ENCODE measurements at places on chromosomes 2 and 18.

DNA sequence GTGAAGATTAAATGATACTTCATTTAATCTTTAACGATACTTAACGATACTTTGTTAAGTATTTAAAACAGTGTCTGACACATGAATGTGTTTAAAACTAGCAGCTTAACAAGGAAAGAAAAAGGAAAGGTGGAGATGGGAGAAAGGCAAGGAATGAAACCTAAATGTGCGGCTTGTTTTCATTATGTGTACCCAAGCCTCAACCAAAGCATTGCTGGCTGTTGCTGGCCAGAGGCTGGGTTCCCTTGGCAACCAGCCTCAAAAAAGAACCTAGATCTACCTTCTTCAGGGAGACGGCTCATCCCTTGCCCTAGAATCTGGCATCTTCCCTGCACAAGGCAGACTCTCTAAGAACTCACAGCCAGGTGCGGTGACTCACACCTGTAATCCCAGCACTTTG, 13.8 kb upstream of the PCBP1 start:
- DNase-seq = no peak

- DNase-seq = no peak
Observed at GRCh38 chr2:161415987-161416707, at the start of gene TBR1. Gene TBR1 (plus strand): TSS chr2:161416297. CDS start chr2:161416411, 114 bp downstream.

- DNase-seq = no peak
Observed at GRCh38 chr2:153474876-153475435, 3.6 kb downstream of the RPRM start.

- no peak for DNase-seq
Observed at GRCh38 chr2:147232225-147232669, 612.6 kb upstream of the ACVR2A start.

GRCh38 chr2:101372792-101373191, 14.5 kb downstream of the CREG2 start:
- DNase-seq = no peak

All from activated CD8-positive, alpha-beta memory T cell treated with anti-CD3 and anti-CD28 coated beads for 1 hour (primary cell).